ENCODE measurements at places on chromosomes 11 and 22.

DNA sequence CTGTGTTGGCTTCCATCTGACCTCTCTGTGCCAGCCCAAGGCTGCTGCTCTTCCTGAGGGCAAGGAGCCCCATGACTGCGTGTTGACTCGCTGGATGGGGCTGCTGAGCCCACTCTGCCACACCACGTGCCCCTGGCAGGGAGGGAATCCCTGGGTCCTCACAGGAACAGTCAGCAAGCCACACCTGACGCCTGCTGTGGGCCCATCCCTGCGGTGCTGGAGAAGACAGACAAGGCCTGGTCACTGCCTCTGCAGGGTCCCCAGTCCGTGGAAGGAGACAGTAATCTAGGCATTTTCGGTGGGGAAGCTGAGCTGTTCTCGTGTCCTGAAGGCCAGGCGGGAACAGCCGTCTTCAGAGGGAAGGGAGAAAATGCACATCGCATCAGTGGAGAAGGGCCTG is 10.6 kb upstream of the PPP6R3 start:
- DNase-seq, result no peak

DNA sequence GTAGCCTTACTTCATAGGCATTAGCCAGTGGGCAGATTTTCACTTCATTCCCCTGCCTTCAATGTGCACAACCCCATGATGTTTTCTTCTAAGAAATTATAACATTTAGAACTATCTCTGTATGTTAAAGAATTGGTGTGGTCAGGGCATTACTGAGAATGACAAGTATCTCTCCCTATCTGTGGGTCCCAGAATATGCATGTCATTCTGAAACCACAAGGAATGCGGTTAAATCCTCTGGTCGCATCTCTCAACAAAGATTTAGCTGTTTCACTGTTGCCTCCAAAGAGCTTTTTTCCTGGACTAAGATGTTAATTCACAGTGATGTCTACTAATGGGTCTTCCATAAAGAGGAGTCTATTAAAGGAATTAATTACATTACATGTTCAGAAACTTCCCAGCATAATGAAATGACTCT is 62.7 kb downstream of the LIF start:
- peak; percentile 89 for DNase-seq

GRCh38 chr11:35800970-35801953 is 138.7 kb downstream of the TRIM44 start:
- no peak for DNase-seq

DNA sequence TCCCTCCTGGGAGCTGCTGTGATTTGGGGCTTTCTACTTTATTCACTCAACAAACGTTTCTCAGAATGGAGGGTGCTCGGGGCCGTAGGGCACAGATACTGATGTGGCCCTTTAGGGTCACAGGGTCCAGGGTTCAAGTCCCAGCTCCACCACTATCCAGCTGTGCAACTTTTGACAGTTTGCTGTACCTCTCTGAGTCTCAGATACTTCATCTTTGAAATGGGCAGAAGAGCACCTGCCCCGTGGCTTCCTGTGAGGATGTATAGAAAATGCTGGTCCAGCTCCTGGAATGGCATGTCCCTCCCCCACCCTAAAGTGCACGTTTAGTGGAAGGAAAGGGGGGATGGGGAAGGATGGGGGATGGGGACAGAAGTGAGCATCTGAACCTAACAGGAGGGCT is 21.9 kb upstream of the PRR5 start:
- no peak for DNase-seq

- no peak for DNase-seq
Measured at GRCh38 chr11:11347592-11347991, 5.5 kb downstream of the CSNK2A3 start.

GRCh38 chr11:133516845-133517244 is 15.5 kb downstream of the OPCML start:
- DNase-seq, result no peak

DNA sequence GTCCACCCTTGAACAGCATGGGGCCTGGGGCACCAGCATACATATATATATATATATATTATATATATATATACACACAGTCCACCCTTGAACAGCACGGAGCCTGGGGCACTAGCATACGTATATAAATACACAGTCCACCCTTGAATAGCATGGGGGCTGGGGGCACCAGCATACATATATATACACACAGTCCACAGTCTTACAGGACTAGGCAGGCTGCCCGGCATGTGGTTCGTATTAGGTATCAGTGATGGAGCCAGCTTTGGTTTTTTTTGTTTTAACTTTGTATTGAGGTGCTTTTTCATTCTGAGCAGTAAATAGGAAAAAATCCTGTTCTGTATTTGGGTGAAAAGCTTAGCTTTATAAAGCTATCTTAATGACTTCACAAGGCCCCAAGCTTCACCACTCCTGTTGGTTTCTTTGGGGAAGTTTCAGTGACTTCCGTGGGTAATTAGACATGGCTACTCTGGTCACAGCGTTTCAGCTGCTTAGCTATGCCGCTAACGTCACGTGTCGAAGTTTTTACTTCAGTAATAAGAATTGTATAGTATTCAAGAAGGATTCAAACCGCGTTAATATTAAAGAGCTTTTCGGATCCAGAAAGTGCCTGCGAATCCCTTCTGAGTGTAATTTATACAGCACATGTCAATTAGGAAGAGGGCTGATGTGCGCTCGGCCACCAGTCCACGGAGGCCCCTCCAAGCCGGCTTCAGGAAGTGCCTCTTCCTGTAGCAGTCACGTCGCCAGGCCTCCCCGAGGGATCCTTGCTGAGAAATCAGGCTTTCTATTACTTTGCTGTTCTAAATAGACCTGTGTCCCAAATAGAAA is 179.7 kb downstream of the TBC1D22A start:
- DNase-seq, result no peak

DNA sequence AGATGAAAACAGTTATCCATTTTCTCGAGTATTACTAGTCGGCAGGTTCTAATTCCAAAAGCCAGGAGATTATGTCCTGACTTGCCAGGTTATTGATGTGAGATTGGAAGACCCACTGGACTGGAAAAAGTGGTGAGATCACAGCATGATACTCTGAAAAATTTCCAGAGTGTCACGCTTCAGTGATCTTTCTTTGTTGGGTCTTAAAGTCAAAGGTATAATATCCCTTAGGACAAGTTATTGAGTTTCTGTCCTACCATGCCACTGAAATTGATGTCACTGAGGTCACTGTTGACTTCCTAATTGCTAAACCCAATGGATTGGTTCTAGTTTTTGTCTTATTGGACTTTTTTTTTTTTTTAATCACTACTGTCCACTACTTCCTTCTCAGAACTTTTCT is 104.5 kb upstream of the GRAMD1B start:
- no peak for DNase-seq

DNA sequence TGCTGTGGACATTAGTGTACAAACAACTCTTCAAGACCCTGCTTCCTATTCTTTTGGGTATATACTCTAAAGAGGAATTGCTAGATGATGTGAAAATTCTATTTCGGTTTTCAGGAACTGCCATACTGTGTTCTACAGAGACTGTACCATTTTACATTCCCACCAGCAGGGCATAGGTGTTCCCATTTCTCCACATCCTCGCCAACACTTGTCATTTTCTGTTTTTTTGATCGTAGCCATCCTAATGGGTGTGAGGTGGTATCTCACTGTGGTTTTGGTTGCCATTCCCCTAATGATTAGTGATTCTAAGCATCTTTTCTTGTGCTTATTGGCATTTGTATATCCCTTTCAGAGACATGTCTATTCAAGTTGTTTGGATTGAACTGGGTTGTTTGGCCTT is 29.8 kb upstream of the GRK3 start:
- no peak for DNase-seq

DNA sequence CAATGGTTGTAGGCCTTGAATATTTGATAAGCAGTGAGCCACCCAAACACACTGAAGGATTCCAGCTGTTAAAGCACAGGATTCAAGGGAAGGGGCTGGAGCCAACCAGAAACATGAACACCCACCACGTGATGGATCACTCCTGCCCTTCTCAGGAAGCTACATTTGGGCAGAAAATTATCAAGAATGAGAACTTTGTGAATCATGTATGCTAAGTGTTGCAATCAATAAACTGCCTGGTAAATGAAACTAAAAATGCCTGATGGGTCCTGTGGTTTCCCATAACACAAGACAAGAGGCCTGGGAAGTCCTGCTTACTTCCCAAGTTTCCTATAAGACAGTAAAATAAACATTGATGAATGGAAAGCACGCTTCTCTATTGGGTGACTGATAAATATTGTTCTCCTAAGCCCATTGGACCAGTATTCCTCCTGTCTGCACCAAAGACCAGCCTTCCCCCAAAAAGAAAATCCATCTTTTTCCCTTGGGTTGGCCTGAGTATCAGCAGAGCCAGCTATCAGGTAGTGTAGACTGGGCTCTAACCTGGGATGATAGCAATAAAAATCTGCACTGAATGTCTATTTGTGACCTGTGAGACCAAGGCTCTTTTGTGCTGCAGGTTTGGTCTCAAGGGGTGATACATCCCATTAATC is 98.4 kb downstream of the CCDC83 start:
- DNase-seq, result no peak

- peak; percentile 37 for DNase-seq
Measured at GRCh38 chr11:45662665-45663485, 2.5 kb downstream of the CHST1 start.

Data from activated CD4-positive, alpha-beta T cell treated with anti-CD3 and anti-CD28 coated beads, Interleukin-2, amount 50 U/mL, for 16 hours (primary cell).